CD4-positive, alpha-beta T cell treated with Interferon alpha-2 for 1 hour (primary cell): ENCODE measurements at places on chromosomes 7 and 10.

DNA sequence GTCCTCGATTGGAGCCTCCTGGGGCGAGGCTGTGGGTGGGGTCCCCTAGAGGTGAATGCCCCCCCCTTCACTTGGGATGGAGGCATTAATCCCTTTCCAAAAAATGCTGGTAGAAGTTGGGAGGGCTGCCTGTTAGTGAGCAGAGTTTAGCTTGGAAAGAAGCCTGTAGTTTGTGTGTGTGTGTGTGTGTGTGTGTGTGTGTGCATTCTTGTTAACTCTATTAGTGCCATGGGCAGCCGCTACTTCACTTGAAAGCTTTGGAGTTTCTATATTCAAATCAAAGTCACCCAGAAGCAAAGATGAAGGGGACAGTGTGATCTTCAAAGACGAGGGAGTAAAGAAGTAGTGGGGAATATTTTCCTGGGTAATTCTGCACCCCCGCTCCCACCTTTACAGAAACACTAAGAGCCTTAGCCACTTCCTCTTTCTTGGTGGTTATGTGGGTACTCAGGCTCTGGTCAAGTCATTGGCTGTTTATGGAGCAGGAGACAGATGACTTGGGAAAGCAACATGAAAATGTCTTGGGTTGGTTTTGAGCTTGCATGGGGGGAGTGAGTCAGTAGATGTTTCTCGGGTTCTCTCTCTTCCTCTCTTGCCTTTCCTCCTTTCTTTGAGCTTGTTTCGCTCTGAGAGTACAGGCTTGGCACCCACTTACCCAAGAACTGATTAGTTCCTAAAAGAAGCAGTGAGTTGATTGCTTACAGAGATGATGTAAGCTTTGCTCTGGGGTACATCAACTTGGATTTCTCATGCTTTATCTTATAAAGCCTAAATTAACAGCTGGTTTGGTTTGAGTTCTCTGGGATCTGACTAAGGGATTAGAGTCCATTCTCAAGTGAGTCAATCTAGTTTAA is 35.9 kb downstream of the TCF7L2 start:
- DNase-seq = no peak

DNA sequence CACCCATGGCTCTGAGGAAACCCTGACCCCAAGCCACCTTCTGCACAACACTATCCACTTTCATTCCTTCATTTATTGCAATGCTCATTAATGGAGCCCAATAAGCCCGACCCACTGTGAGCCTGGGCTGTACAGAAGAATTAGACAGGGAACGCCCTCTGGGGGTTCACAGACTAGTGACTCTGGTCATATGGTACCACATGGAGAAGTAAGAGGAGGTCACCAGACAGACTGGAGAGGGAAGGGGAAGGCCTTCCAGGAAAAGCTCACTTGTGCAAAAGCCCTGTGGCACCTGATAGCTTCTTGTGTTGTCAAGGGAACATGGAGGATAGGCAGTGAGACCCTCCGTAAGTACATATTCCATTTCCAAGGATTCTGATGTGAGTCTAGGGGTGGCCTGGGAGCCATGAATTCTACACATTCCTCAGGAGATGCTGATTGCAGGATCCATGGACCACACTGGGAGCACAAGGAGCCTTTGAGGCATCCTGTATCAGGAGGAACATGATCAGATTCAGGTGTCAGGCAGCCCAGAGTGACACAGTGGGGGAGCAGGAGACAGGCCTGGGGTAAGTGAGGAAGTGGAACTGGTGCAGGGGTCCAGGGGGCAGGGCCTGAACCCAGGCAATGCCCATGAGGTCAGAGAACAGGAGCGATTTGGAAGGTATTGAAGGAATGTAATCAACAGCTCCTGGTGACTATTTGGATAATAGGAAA is 19.9 kb downstream of the TMEM72 start:
- no peak for DNase-seq

DNA sequence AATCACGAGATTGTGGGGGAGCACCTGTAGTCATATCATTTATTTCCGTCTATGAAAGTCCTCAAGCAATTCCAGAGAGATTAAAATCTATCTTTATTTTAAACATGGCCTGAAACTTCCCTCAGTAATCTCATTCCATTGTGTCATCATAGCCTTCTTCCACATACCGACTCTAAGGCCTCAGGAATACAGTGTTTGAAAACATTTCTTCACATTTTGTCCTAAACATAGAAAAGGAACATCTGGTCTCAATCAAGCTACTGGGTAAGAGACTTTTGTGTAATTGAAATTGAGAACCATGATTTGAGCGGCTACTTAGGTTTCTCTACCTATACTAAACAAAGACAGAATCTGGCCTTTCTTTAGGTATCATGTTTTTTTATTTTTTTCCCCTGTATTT is 78.0 kb upstream of the ELMO1 start:
- DNase-seq = no peak

DNA sequence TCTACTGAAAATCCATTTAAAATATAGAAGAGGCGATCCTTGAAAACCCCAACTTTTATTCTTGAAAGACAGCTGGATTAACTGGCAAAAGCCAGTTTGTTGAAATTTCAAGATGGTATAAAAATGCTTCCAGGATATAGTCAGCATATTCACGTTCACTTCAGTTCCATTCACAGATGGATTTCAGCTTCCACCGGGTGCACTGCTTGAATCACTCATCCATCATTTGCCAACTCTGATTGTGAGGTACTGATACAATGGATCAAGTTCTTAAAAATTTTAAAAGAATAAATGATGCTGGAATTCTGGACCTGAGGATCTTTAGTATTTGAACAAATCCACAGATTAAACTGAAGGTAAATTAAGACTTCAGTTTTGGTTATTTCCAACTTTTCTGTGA is 2.4 kb downstream of the PURB start:
- no peak for DNase-seq

DNA sequence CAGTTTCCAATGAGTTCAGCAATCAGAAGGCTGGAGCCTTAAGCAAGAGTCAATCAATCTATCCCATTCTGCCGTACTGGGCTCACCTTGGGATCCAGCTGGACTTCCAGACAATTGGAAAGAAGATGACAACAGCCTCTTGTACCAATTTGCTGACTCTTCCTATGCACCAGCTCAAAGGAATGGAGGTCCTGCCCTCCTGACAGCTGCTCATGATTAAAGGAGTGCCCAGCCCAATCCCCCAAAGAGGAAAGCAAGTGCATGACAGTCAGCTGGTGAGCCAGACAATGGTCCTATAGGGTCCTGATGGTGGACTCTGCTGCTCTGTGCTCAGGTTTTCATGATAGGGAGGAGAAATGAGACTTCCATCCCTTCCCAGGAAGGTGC is 25.1 kb downstream of the VSTM4 start:
- DNase-seq = no peak

GRCh38 chr7:139654276-139655181 is 123.3 kb downstream of the HIPK2 start:
- DNase-seq = no peak

GRCh38 chr10:29980084-29980483 is 79.3 kb downstream of the JCAD start:
- DNase-seq = no peak

GRCh38 chr10:50641626-50642025 is 17.9 kb upstream of the SGMS1 start:
- no peak for DNase-seq

DNA sequence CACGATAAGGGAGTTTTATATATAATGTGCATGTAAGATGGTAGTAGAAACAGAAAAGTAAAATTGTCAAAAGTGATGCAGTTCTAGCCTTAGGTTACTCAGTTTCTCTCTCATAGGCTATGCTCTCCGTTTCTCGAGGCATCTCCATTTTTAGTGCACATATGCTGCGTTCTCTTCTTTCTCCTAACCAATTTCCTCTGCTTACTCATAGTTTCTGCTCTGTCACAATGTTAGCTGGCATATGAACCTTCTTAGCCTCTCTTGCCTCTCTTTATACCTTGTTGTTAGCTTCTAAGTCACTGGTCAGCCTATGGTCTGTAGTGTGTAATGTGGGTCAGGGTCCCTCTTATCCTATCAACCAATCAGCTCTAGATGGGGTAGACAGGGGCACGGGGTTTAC is 280.6 kb upstream of the ETV1 start:
- DNase-seq = no peak

DNA sequence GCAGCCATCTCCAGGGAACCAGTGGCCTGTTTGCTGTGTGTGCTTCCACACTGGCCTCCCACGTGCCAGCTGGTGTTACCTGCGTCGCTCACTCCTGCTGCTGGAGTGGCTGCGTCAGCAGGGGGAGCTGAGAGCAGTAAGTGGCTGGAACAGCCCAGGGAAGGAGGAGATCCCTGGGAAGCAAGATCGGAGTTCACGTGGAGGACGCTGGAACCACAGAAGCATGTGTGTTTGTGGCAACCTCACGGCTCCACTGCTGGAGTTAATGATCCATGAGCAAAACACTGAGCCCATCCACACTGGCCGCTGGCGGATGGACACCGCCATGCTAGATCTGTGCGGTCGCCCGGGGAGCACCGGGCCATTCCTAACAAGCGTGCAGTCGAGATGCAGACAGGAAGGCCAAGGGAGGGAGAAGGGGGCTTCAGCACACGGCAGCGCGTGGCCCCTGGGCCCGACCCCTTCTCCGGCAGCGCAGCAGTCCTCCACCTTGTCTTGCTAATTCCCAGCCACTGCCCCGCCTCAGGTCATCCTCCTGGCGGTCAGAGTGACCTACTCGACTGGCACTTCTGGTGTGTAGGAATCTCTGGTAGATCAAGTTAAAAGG is 68.5 kb upstream of the EEPD1 start:
- no peak for DNase-seq

- no peak for DNase-seq
Observed at GRCh38 chr7:10584886-10585285, 388.8 kb upstream of the PHF14 start.

DNA sequence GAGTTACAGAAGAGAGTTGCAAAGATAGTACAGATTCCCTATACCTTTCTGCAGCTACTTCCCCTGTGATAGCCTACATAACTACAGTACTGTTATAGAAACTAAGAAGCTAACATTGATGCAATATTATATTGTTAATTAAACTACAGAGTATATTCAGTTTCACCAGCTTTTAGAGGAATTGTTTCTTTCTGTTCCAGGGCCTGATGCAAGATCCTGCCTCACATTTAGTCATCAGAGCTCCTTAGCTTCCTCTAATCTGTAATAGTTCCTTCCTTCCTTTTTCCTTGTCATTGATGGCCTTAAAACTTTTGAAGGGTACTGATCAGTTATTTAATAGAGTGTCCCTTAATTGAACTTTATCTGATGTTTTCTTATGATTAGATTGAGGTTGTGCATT is 56.8 kb downstream of the SDHAF3 start:
- peak; percentile 3 for DNase-seq

DNA sequence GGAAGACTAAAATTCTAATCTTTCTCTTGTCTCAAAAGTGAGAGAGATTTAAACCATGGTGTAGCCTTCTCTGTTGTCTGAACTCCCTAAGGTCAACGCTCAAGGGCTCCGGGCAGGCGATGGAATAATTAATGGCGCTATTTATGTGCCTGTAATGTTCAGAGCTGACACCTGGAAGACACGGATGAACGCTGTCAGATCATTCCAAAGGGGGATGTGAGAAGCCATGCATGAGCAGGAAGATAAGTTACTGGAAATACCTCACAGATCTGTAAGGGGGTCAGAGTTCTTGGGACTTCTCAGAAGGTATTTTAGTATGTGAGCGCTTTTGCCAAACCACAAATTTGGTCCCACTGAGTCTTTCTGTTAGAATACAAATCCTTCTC is 73.3 kb upstream of the MTPN start:
- no peak for DNase-seq

- no peak for DNase-seq
Observed at GRCh38 chr10:96910488-96911395, 78.6 kb downstream of the LCOR start.

DNA sequence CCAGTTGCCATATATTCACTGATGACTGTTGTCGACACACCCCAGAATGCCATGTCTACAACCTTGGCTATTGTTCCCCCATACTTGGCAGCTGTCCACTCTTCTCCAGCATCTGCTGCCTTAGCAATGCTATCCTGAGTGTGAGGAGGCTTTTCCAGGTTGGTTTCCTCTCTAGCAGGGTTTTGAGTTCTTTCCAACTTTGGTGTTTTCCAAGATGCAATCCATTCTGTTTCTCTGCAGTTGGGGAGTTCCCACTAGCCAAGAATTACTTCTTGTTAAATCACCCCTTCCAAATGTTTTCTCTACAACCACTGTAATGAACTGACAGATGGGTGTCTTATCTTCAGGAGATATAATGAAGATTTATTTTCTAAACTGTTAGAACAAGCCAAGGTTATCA is 617.4 kb downstream of the CCSER2 start:
- DNase-seq = no peak

- no peak for DNase-seq
Observed at GRCh38 chr7:157817944-157818700, 481.3 kb downstream of the DNAJB6 start.

GRCh38 chr7:5423976-5424748 is 528 bp upstream of the TNRC18 start:
- peak; percentile 58 for DNase-seq

DNA sequence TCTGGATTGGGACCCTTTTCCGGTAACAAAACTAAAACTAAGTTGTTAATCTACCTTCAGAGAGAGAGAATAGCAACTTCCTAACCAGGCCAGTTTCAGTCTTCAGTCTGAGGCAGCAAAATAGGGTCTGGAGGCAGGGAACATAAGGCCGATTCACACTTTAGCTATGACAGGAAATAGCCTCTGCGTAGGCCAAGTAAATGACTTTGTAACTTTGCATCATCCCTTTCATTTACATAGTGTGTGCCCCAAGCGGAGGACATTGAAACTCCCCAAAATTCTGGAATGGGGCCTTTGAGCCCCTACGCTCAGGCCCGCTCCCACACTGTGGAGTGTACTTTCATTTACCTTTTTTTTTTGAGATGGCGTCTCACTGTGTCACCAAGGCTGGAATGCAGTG is 1.7 kb upstream of the UPP1 start:
- DNase-seq = peak; percentile 40

GRCh38 chr7:131231381-131232220 is 96.1 kb upstream of the MKLN1 start:
- DNase-seq = peak; percentile 67

DNA sequence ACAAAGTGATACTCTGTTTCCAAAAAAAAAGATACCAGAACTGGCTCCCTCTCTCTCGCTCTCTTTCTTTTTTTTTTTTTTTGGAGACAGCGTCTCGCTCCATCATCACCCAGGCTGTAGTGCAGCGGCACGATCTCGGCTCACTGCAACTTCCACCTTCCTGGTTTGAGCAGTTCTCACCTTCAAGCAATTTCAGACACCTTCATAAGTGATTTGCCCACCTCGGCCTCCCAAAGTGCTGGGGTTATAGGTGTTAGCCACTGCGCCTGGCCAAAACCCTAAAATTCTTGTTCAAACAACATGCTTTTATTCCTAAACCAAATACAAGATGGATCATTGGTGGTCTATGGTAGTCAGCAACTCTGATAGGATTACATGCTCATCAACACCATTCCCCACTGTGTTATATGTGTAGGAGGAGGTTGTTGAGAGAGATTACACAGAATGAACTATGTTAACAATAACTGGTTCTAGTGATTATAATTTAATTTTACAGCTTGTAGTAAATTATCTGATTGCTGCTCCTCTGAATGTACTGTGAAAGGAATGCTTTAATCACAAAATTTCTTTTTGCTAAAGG is 15.5 kb downstream of the ACBD5 start:
- DNase-seq = peak; percentile 53

- DNase-seq = no peak
Observed at GRCh38 chr10:32790483-32790882, 167.5 kb downstream of the ITGB1 start.
